ENCODE measurements at places on chromosomes 12 and 14.

- DNase-seq, result no peak
Observed at GRCh38 chr14:105022276-105022670, 1.4 kb upstream of the CDCA4 start.

- no peak for DNase-seq
Observed at GRCh38 chr14:22657861-22658260, 13.7 kb upstream of the OR6J1 start.

DNA sequence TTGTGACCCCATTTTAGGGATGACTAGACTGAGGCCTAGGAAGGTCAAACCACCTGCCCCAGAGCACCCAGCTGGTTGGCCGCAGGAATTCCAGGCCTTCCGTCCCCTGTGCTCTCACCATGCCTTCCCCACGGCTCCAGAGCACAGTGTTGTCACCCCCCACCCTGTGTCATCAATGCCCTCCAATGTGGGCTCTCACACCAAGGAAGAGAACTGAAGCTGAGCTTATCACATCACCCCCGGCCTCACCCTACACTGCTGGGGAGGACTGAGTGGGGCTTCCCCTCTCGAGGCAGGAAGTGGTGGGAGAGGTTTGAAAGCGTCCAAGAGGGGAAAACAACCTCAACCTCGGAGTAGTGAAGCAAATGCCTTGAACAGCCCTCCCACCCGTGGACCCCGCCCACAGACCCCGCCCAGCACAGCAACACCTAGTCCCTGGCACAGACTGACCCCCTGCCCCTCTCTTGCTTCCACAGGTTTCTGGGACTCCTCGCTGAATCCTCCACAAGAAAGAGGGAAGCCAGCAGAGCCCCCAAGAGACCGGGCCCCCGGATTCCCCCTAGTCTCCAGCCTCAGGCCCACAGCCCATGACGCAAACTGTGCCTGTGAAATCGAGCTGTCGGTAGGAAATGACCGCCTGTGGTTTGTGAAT, 97.2 kb downstream of the LGMN start:
- peak; percentile 77 for DNase-seq

GRCh38 chr14:89965839-89966238, 10.1 kb downstream of the TDP1 start:
- DNase-seq, result no peak

DNA sequence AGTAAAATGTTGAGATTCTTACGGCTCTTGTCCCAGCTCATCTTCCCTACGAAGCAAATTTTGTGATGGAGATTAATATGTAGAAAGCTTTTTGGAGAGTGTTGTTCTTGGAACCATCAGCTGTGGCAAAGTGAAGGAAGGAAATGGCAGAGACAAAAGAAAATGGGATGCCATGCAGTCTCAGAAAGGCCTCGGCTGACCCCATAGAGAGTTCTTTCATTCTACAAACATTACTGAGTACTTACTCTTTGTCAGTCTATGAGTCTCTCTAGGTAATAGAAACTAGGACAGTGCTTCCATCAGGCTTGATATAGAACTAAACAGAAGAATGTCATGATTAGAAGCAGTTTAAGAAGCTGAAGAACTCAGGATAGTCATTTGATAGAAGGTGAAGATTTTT, 134.1 kb downstream of the PLEKHA5 start:
- no peak for DNase-seq

- DNase-seq, result no peak
Observed at GRCh38 chr14:70422538-70422937, 5.6 kb upstream of the SYNJ2BP start.

DNA sequence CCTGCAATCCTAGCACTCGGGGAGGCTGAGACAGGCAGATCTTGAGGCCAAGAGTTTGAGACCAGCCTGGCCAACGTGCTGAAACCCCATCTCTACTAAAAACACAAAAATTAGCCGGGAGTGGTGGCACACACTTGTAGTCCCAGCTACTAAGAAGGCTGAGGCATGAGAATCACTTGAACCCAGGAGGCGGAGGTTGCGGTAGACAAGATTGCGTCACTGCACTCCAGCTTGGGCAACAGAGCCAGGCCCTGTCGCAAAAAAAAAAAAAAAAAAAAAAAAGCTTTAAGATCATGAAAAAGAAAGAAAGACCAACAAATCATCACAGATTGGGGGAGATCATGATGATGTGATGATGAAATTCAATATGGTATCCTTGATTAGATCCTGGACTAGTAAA, 30.6 kb downstream of the WDR89 start:
- no peak for DNase-seq

DNA sequence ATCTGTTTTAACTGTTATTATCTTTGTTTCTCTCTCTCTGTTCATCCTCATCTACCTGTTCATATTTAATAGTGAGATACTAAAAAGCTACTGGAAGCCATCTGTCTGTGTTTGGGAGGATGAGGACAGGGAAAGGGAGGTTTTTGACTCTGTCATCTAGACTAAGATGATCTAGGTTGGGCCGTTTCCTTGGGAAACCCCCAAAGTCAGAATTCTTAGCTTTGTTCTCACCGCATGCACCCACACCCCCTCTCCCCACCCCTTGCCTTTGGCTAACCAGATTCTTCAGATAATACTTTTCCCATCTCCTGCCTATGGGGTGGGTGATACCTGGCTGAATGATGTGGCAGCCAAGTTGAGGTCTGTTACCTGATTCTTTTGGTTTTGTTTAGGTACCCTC, 73.0 kb downstream of the PRICKLE1 start:
- DNase-seq, result no peak

DNA sequence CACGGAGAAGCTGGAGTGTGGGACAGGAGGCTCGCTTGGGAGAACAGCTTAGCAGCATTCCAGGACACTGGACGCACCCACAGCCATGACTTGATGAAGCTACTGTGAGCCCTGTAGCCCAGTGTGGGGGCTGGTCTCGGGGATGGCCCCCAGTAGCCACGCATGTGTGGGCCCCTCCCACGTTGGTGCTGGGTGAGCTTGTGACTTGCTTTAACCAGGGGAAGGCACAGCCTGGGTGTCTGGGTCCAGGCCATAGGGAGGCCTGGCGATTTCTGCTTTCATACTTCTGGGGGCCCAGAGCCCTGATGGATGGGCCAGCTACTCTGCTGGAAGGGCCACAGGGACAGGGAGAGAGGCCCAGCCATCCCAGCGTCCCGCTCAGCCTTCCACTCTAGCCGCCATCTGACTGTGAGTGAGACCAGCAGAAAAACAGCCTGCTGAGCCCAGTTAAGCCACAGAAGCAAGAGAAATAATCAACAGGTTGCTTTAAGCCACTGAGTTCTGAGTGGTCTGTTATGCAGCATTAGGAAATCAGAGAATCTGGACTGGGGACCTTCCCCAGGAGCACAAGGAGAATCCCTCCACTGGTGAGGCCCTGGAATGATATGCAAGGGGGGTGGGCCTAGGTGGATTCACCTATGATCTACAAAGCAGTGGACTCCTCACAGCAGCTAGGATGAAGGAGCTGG, 16.1 kb downstream of the DIO3 start:
- no peak for DNase-seq

DNA sequence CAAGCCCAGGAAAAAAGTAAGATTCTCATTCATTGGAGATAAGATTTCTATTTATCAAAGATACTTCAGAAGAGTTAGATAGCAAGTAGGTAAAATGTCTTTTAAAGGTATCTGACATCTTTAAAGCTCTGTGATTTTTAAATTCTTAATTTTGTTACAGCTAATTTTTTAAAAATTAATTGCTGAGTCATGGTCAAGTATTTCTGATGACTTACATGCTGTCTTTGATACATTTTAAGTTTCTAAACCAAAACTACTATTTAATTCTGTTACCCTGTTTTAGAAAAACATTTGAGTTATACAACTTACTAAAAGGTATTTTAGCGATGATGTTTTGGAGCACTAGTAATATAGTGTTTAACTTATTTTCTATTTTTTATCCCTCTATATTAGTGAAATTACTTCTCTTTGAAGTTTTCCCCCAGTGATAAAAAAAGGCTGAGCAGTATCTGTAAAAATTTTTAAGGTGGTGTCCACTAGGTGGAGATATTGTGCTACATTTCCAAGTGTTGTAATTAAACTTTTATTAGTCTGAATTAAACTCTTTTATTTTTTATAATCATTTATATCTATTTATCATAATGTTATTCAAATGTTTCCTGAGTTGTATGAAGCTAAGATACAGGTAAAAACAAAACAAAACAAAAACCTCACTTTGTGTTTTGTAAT, 11.5 kb downstream of the ALG10 start:
- no peak for DNase-seq

DNA sequence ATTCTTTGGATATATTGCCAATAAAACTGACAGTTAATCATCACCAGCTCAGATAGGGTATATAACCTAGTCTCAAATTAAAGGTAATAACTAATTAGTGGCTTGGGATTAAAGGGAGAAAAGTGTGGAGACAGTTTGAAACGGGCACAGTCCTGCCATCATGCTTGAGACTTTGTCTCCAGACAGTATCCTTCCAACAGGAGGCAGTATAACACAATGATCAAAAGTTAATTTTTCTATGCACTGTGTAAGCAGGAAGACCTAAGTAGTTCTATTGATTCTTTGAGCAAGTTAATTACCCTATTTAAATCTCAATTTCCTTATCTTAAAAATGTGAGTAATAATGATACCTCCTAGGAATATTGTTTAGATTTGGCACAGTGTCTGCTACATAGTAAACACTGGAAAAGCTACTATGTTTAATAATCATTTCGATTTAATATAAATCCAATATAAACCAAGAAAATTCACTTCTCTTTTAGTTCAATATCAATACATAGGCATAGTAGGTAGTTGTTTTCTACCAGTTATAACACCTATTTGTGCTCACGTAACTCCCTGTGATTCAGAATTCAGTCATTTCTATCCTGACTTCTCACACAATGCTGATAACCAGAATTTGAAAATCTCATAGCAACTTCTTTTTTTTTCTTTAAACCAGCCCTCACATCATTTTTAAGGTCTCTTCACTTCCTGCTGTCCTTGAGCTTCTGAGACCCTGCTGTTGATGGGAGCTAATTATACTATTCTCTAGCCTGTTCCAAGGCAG, 53.7 kb downstream of the GALNT4 start:
- DNase-seq, result no peak

DNA sequence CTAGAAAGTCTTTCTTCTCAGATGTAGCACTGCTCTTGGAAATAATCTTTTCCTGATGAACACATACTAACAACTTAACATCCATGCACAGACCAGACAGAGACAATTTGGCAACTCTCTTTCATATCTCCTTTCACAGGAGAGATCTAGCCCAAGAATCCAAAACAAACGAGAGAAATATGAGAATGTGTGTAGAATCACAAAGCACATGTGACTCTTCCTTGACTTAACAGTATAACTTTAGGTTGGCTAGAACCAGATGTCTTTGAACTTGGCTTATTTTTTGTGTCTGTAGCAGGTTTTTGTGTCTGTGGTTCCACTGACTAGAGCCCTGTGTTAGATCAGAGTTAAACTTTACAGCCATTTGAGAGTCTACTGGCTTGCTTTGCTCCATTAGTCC, 114.2 kb downstream of the STXBP6 start:
- DNase-seq, result no peak

DNA sequence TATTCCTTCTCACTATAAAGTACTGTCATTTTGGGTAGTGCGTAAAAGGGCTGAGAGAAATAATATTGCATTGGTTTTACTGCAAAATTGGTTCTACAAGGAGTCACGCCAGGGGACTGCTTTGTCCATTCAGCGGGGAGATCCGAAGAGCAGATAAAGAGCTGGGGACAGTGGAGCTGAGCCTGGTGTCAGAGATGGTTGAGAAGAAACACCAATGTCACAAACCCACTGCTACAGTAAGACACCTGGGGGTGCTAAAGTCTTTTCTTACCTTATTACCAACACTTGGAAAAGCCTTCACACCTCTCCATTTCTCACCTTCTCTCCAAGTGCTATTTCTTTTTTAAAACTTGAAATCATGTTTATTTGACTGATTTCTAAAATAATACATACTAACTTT, 14.1 kb downstream of the IL31 start:
- no peak for DNase-seq

GRCh38 chr12:24697295-24697694, 251.6 kb downstream of the BCAT1 start:
- DNase-seq, result no peak

DNA sequence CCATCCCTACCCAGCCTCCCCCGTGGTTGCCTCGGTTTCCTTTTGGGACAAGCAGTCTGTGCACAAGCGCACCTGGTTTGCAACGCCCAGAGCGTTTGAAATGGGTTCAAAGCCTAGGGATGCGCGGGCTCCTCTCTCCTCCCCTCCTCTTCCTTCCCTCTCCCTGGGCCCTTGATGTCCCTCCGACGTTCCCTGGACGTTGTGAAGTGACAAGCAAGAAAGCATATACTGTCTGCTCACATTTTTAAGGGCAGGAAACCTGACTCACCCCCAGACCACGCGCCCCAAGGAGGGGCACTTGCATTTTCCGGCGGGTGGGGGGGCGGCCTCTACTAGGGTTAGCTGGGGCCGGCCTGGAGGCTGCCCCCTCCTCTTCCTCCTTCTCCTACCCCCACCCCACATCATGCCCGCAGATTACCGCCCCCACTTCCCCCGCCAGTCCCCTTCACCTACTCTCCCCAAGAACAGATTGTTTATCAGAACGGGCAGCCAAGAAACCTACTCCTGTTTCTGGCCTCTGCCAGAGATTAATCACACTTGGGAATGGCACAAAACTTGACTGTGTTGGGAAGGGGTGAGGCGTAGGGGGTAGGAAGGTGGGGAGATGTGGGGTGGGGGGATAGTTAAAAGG, 9.5 kb upstream of the IRF2BPL start:
- DNase-seq, result peak; percentile 50

GRCh38 chr12:49288922-49289555, 5.9 kb upstream of the PRPH start:
- no peak for DNase-seq

GRCh38 chr14:54839701-54840119, 62.9 kb downstream of the GCH1 start:
- no peak for DNase-seq

GRCh38 chr12:53190108-53190729, 9.5 kb upstream of the CSAD start:
- DNase-seq, result no peak

GRCh38 chr12:47903151-47903611, 1.6 kb downstream of the VDR start:
- DNase-seq, result no peak

- no peak for DNase-seq
Observed at GRCh38 chr12:49369411-49370145, 2.3 kb downstream of the SPATS2 start.

DNA sequence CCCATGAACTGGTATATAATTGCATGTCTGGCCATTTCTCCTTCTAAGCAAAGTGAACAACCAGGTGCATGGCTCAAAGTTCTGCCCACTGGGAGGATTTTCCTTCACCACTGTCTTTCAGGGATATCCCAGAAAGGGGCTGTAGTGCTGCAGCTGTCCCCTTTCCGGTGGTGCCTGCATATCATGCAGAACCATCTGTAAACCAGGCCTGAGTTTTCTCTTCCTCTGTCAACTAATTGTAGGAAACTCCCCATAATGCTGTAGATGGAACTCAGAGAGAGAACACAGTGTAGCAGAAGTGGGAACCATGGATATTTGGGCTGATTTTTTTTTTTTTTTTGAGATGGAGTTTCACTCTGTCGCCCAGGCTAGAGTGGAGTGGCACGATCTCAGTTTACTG, 45.6 kb upstream of the CRY1 start:
- no peak for DNase-seq
